ENCODE measurements at places on chromosomes 2 and 18.

DNA sequence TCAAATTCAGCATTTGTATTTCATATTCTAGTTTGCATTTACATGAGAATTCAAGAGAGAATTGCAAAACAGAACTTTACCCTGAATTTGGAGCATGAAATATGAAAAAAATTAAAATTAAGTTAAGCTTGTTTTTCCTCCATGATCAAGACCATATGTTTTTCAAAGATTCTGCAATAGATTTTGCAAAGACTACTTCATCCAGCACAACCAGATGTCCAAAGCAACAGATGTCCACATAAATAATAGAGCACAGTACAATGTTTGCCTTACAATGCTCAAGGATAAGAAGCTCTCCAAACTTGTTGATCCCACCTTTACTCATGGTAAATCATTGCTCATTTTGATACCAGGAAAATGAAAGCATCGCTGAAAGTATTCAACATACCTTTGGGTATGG, 25.6 kb downstream of the FAP start:
- no peak for DNase-seq

DNA sequence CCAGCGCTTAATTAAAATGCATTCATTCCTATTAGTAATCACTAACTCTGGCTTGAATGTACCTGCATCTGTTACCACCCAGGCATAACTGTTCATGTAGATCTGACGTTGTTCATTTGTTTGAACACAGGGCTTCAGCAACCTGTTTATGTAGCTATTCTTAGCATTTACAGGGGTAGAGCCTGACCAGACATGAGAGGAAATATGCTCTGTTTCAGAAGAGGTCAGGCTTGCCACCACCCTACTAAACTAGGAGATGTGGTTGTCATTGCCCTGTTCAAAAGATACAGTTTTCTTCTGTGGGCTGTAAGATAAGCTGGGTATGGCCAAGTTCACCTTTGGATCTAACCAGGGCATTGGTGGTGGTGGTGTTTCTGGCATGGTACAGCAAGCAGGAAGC, 8.8 kb downstream of the MGAT5 start:
- DNase-seq = no peak

- no peak for DNase-seq
These were observed 732 bp upstream of the ANXA4 start for GRCh38 chr2:69741229-69741574.

- no peak for DNase-seq
These were observed 30.4 kb downstream of the ADAM17 start for GRCh38 chr2:9525266-9525665.

GRCh38 chr2:182446087-182446486, 19.3 kb upstream of the PDE1A start:
- DNase-seq = no peak

DNA sequence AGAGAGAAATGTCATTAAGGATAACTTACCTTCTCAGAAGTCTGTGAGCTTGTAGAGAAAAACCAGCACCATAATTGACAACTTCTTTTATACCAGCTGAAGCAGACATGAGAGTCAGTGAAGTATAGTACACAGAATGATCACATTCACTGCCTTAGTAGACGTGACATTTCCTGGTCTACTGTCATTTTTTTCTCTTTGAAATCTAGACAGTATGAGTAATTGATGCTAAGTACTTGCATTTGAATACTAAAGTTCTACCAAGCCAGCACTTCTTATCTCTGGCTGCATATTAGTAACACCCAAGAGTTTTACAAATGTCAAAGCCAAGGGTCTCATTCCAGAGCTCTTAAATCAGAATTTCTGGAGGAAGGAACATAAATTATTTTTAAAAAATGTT, 25.4 kb upstream of the ACADL start:
- DNase-seq = no peak

- peak; percentile 15 for DNase-seq
These were observed 12.1 kb downstream of the CD226 start for GRCh38 chr18:69935319-69936190.

DNA sequence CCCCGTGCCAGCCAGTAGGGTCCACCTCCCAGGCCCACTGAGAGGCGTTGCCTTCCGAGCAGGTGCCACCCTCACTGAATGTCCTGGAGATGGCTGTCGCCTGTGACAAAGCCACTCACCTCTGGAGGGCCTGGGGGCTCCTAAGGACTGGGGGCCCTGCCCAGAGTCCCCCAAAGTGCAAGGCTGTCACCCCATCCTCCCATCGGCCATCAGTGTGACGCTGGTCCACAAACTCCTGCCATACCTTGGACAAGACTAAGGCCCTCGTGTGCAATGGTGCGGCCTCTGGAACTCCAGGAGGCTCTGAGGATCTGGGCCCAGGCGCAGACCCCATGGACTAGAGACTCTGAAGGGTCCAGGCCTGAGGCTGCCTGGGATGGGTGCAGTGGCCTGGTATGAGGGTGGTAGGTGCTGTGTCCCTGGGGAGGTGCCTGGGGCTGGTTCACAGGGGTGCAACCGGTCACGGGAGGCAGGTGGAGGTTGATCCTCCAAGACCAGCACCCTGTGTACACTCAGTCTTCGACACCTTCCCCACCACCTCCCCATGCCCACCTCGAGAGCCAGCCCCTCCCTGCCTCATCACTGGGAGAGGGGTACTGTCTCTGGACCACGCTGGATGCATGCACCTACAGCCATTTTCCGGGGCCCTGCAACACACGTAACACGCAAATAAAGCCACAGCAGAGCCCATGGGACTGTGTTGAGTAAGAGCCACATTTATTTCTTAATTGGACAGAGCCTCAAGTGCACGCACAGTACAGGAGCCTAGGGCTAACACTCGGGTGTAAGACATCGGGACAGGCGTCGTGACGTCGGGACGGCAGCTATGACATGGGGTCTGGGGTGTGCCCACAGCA, 21.6 kb downstream of the AQP12A start:
- no peak for DNase-seq

- no peak for DNase-seq
These were observed 28.8 kb downstream of the COLEC12 start for GRCh38 chr18:471716-472115.

GRCh38 chr2:18384242-18384641, 176.2 kb downstream of the RDH14 start:
- no peak for DNase-seq

- DNase-seq = no peak
These were observed 10.1 kb downstream of the PAX3 start for GRCh38 chr2:222288590-222289277.

- DNase-seq = no peak
These were observed 421.3 kb downstream of the ARHGAP15 start for GRCh38 chr2:143550500-143550899.

- no peak for DNase-seq
These were observed 24.5 kb downstream of the CYP27A1 start for GRCh38 chr2:218806346-218806978.
